Left renal pelvis (tissue), 4 donors: ENCODE measurements at places on chromosomes 1 and 21.

GRCh38 chr1:119159966-119160365, 19.5 kb upstream of the WARS2 start:
- no peak for DNase-seq

DNA sequence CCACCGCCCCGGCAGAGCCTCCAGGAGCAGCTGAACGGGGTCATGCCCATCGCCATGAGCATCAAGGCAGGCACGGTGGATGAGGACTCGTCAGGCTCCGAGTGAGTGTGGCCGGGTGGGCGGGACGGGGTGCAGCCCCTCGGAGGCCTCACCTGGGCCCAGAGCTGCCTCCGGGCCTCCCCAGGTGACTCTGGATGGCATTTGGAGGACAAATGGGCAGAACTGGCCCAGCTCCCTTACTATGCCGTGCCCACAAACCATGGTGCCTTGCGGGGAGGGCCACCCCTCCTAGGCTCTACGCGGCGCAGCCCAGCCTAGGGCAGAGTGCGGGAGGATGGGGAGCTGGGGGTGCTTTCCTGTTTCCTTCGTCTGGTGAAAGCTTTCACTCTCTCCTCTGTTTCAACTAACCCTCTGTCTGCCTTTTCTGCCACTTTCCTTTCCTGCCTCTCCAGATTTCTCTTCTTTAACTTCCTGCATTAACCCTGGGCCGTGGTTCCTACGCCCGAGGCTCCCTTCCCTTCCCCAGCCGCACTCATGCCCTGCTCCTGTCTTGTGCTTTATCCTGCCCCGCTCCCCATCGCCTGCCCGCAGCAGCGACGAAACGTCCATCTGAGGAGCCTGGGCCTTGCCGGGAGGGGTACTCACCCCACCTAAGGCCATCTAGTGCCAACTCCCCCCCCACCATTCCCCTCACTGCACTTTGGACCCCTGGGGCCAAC, 9.2 kb downstream of the PSRC1 start:
- DNase-seq: no peak

DNA sequence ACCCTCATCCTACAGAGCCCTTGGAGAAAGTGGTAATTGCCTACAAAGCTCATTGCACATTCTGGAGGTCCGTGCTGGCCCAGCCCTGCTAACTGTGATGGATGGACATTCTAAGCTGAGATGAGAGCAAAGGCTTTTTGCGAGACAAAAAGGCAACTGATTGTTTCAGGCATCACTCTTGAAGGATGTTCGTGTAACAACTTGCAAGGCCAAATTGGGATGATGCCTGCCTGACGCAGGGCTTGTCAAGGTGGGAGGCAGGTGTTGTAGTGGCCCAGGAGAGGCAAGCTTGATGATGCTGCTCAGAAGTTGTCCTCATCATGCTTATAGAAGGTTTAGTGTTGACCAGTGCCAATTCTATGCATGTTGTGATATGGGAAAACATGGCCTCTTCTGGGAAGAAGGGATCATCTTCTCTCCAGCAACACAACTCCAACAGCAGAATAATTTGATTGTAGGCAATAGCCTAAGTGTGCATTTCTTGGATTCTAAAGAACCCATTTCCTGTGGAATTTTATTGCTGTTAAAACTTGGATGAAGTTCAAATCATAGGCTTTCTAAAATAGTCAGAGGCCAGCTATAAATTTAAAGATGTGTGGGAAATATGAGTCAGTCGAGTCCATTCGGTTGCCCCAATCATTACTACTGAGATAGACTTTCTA, 102.5 kb upstream of the COA6 start:
- no peak for DNase-seq

DNA sequence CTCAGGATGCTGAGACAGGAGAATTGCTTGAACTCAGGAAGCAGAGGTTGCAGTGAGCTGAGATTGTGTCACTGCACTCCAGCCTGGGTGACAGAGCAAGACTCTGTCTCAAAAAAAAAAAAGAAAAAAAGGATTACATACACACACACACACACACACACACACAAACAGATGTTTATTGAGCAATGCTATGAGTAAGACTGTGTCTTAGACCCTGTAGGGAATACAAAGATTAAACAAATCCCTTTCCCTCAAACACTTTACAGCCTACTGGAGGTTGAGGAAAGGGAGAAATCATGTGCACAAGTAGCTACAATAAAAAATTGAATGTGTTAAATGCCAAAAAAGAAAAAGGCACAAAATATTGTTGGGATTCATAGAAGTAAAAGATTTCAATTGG, 58.1 kb downstream of the RPAP2 start:
- DNase-seq: no peak

GRCh38 chr1:175152006-175152652, 40.4 kb downstream of the KIAA0040 start:
- DNase-seq: no peak

- no peak for DNase-seq
Measured at GRCh38 chr1:67890857-67891256, 57.6 kb upstream of the GNG12 start.

DNA sequence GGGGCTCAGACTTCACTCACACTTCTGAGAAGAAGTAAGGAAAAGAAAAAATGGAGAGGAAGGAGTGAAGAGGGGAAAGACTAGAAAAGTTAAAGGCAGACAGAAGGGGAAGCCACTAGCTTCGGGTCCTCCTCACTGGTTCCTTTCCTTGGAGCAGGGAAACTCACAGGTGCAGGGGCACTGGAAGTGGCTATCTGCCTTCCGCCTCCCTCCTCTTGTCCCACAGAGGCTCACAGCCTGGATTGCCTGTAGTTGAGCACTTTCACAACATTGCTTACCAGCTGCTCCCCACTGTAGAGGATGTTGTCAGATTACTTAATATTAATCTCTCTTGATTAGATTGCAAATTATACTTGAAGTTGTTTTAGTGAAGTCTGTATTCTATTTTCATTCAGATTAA, 21.6 kb upstream of the ABCA4 start:
- DNase-seq: no peak

DNA sequence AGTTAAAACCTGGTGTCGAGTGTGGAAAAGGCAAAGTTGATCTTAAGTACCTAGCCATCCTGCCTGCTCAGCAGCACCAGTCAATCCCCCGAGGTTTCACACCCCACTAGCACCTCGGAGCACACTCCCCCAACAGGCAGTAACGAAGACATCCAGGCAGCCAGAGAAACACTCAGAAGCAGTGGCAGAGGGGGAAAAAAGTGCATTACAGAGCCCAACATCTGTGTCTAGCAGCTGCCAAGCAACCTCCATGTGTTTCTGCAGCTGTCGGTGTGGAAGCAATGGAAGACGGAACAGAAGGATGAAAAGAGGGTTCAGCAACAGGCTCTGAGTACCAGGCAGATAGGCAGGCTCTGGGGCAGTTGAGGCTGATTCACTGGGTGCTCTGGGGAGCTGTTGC, 73.4 kb upstream of the PROX1 start:
- DNase-seq: no peak

DNA sequence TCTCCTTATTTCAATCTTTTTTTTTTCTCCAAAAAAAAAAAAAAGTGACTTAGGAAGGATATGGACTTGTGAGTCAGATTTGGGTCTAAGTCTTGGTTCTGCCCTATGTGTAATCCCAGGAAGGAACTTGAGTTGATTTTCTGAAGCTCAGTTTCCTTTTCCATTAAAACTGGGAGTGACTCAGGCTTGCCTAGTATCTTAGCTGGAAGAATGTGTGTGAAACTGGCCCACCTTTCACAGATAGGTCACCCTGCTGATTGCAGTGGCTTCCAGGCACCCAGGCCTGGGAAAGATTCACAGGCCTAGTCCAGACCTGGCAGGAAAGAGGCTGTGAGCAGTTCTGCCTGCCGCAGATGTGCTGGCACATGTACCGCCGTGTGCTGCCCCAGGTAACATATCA, 218.3 kb upstream of the HOOK1 start:
- DNase-seq: no peak

DNA sequence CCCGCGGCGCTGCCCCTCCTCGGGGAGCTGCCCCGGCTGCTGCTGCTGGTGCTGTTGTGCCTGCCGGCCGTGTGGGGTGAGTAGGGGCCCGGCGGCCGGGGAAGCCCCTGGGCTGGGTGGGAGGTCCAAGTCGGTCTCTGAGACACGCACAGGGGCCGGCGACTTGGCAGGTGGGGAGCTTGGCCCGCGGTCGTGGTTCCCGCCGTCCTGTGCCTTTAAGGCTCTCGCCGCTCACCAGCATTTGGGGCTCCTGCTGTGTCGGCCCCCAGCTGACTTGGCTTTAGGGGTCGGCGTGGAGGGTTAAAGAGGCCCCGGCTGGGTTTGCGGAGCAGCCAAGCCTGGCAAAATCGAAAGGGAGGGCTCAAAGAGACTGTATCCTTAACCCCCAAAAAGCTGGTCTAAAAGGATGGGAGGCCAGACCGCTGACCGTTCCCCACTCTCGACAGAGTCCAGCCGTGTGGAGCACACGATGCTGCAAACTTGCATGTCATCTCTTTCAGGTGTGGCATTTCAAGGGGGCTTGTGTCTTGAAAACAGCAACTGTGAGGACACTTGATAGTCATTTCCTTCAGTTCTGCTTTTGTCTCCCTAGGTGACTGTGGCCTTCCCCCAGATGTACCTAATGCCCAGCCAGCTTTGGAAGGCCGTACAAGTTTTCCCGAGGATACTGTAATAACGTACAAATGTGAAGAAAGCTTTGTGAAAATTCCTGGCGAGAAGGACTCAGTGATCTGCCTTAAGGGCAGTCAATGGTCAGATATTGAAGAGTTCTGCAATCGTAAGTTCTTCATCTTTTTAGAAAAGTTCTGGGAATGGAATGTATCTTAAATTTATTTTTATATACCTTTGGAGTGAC, 540 bp downstream of the CD55 start:
- DNase-seq: no peak

DNA sequence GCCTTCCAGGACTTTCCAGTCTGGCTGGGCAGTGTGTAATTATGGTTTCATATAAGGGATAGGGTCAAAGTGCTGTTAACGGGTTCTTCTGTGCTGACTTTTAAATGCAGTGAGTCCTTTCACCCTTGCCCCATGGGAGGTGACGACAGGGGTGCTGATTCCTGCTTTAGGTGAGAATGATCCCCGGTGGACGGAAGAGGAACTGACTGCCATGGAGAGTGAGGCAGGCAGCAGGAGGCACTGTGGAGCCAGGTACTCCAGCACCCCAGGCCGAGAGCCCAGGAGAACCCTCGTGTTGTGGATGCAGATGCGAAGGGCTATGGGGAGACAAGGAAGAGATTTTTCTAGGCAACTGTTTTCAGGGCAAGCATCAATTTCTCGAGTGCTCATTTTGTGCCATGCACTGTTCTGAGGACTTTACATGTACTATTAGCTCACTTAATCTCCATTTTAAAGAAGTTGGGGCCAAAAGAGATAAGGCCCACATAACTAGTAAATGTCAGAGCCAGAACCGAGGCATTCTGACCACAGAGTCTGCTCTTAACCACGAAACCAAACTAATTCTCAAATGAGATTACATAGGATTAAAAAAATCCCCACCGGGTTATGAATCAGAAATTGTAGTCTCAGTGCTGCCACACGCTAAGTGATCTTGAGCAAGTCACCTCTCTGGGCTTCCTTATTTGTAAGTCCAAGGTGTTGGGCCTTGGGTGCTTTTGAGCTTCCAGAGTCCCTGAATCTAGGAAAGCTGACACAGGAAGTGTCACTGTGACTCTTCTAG, 28.2 kb downstream of the STPG1 start:
- no peak for DNase-seq

- DNase-seq: no peak
Measured at GRCh38 chr1:11053758-11054137, 6.1 kb downstream of the SRM start.

GRCh38 chr1:23664837-23665795, 26.5 kb upstream of the RPL11 start:
- no peak for DNase-seq

- DNase-seq: no peak
Measured at GRCh38 chr1:37148663-37149062, 114.3 kb upstream of the GRIK3 start.
